Mucosa of gallbladder (tissue), 1 donor: ENCODE measurements at places on chromosomes 7 and 10. TPM values are rescaled to one million over a fixed set of nuclear protein-coding genes. Genes with fewer than 3 reads are reported as not detected.

COL28A1 gene
- total RNA-seq = 5.1 TPM

RARRES2 gene
- 143 TPM for total RNA-seq

C1QL3 gene
- 0.09 TPM for total RNA-seq

ADCY1 gene
- total RNA-seq = 1.5 TPM

ZFAND4 gene
- total RNA-seq = 17.2 TPM

MGAM2 gene
- 2.6 TPM for total RNA-seq

ASZ1 gene
- not detected for total RNA-seq

LAMB4 gene
- total RNA-seq = 0.83 TPM

TUBGCP2 gene
- 56.9 TPM for total RNA-seq

MKX gene
- total RNA-seq = 5.2 TPM

MCM7 gene
- total RNA-seq = 58.2 TPM

PANK1 gene
- total RNA-seq = 18.2 TPM

MBL2 gene
- total RNA-seq = 0.12 TPM

LEP gene
- not detected for total RNA-seq

HABP2 gene
- 296 TPM for total RNA-seq

SPDYE3 gene
- not detected for total RNA-seq

DHX32 gene
- 31.7 TPM for total RNA-seq

NCOA4 gene
- total RNA-seq = 155 TPM

GIMAP8 gene
- 11.4 TPM for total RNA-seq

COL26A1 gene
- total RNA-seq = 0.29 TPM

SFMBT2 gene
- total RNA-seq = 19.8 TPM

ZNF12 gene
- total RNA-seq = 28.3 TPM

CTNNA3 gene
- total RNA-seq = 3.7 TPM

NME8 gene
- total RNA-seq = 0.89 TPM

PROSER2 gene
- total RNA-seq = 8.8 TPM

HOGA1 gene
- 13.3 TPM for total RNA-seq

CYP3A4 gene
- total RNA-seq = 9.7 TPM

FBH1 gene
- total RNA-seq = 101 TPM

SLC18A2 gene
- 5.7 TPM for total RNA-seq

GIMAP2 gene
- total RNA-seq = 19.1 TPM

CREB5 gene
- total RNA-seq = 22.5 TPM

CALML5 gene
- not detected for total RNA-seq

SUN1 gene
- total RNA-seq = 126 TPM

FGFBP3 gene
- total RNA-seq = 0.72 TPM

VPS41 gene
- total RNA-seq = 103 TPM

ELAPOR2 gene
- 10.9 TPM for total RNA-seq

GBX1 gene
- not detected for total RNA-seq
